Fibroblast of lung (primary cell): ENCODE measurements at places on chromosomes 12 and 14. TPM values are rescaled to one million over a fixed set of nuclear protein-coding genes. Genes with fewer than 3 reads are reported as not detected.
A peak's percentile ranks its signal among the peaks of the same experiment; 100 is the strongest.

- peak; percentile 89 for DNase-seq
Observed at GRCh38 chr12:105316931-105317852, 13.3 kb upstream of the C12orf75 start.

DNA sequence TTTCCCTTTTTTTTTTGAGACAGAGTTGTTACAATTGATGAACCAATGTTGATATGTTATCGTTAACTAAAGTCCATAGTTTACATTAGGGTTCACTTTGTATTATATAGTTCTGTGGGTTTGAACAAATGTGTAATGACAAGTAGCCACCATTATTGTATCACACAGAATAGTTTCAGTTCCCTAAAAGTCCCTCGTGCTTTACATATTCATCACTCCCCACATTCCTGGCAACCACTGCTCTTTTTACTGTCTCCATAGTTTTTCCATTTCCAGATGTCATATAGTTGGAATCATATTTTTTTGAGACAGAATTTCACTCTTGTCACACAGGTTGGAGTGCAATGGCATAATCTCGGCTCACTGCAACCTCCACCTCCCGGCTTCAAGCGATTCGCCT, 12.5 kb downstream of the HSD17B6 start:
- no peak for DNase-seq

- DNase-seq, result no peak
Observed at GRCh38 chr12:96828169-96828789, 78.8 kb upstream of the NEDD1 start.

GRCh38 chr12:78697817-78698415, 166.7 kb upstream of the SYT1 start:
- peak; percentile 50 for DNase-seq

FSCB gene
- total RNA-seq, result not detected in 2 replicates
